ENCODE measurements at places on chromosomes 12 and 14. TPM values are rescaled to one million over a fixed set of nuclear protein-coding genes. Genes with fewer than 3 reads are reported as not detected.

Gene TMEM30B
- polyA plus RNA-seq = 22.4 TPM

Gene UNC79
- polyA plus RNA-seq = 0.57 TPM

Gene DCN
- polyA plus RNA-seq = 1,997 TPM

Gene PIK3C2G
- 13.4 TPM for polyA plus RNA-seq

DNA sequence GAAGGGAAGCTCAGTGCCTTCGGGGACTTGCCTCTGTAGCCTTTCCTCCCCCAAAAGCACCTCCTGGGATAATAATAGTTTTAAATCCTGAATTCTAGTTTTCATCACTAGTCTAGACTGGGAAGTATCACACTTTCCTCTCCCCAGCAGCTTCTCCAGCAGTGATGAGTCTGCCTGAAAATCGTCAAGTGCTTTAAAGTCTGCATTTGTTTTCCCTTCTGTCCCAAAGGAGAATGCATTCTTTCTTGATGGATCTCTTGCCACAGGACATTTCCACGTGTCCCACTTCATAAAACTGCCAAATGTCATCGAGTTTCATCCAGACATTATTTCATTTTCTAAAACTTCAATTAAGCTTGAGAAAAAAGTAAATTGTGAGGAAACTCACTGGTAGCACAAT lies 15.0 kb downstream of the CSRP2 start:
- no peak for DNase-seq

Gene GPR65
- 0.70 TPM for polyA plus RNA-seq

Gene STON2
- 8.5 TPM for polyA plus RNA-seq

Gene MED6
- polyA plus RNA-seq = 32.2 TPM

DNA sequence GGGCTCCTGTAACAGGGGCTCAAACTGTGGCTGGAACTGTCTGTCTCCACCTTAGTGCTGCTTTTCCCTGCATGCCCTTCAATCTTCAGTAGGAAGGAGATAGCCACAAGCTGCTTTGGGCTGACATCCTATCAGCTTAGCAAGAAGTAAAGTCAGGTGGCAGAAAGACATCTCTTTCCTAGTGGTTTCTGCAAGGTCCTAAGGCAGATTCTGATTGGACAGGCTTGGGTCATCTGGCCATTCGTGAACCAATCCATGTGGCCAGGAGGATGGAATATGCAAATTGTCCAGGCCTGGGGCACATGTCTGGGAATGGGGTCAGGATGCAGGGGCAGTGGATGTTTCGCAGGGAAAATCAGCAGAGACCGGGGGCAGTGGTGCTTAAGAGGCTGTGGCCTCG lies 5.2 kb downstream of the RITA1 start:
- no peak for DNase-seq

DNA sequence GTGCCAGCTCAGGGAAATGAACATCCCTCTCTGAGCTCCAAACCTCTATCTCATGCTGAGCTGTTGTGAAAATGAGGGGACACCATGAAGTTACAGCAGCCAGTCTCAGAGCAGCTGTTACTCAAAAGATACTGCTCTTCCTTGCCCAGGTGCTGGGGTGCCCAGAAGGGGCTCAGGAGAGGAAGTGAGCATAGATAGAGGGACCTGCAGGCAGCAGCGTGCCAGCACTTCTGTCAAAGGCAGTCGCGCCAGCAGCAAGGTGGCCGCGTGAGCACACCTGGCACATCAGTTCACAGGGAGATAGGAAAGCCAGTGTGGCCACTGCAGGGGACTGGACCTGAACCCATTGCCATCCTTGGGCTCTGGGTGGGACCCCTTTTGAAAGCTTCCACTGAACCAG lies 27.8 kb downstream of the C14orf132 start:
- DNase-seq = no peak

- DNase-seq = no peak
Observed at GRCh38 chr12:104546575-104546974, 89.8 kb downstream of the CHST11 start.

DNA sequence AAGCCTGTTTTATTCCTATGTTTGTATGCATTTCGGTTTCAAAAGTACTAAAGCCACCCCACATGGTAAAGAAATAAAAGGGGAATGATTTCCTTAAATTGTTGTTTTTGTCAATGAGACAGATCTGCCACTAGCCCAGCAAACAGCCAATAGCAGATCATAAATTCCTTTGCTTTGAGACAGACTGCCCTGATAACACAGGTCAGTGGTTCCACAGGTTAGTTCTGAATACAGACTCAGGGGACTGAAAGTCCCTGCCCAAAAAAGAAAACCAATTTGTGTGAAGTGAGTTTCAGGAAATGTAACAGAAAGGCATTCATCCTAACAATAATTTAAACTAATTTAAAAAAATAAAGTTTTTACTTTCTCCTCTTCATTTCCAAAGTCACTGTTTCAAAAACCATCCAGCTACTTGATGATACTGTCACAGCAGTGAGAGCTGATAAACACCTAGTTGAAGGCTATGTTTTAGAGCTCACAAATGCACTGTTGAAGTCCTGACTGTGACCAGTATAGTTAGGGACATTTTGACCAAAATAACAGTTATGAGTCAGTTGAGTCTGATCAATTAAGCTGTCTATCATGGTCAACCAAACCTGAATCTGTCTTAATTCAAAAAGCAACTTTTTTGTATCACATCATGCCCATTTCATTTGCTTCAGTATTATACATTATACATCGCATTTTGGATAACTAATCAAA lies 77.7 kb downstream of the LGR5 start:
- DNase-seq = no peak

DNA sequence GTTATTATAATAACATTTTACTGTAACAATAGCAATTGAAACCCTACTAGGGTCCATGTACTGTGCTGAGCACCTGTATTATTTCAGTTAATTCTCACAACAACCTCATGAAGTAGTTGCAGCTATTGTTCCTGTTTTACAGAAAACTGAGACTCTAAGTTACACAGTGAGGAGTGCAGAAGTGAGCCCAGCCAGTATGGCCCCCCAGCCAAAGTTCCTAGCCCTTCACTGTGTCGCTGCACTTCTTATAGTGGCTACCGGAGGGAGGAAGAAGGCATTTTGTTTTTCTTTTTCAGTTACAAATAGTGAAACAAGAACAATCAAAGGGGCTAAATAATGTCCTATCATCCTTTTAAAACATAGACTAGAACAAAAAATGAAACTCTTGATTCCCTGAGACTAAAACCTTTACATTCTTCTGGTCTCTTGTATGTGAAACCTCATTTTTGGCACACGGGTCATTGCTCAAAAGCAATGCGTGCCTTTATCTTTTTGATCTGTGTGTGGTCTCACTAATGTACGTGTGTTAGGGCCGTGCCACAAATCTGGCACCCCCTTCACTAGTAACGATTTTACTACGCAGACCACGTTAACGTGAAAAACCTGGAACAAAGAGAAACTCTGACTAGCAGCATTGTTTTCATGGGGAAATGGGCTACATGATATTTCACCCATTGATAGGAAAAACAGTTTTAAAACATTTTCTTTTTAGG lies 88.7 kb downstream of the LLPH start:
- no peak for DNase-seq

DNA sequence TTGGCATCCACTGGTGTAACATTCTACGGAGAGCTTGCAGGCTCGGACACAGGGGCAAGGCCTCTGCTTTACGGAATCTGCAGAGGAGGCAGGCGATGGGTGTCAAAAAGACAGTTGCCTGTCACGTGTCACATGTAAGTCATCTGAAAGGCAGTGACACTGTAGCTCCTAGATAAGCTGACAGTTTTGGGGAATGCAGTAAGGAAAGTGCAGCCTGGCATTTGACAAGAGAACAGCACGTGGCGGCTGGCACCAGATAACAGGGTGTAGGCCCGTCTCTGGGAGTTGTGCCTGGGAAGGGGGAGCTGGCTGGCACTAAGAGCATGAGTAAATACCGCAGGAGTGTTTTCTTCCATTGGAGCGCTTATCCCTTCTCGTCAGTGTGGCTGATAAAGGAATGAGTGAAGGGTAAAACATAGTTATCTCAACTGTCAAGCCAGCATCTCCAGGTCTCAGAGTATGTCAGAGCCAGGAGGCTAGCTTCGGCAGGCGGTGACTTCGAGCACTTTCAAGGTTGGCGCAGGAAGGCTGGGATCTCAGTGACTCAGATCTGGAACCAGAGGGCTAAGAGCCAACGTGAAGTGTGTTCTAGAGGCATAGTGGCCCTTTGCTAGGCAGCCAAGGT lies 26.1 kb downstream of the ADCK1 start:
- DNase-seq = no peak

DNA sequence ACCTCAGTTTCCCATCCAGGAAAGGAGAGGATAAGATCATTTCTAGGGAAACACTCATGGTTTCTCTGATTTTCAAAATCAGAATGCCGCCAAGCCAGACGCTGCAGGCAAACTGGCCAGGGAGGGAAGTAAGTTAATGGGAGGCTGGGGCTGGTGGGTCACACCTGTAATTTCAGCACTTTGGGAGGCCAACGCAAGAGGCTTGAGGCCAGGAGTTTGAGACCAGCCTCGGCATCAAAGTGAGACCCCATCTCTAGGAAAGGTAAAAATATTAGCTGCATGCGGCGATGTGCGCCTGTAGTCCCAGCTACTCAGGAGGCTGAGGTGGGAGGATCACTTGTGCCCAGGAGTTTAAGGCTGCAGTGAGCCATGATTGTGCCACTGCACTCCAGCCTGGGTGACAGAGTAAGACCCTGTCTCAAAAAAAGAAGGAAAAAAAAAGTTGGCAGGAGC lies 587 bp downstream of the SELPLG start:
- DNase-seq = no peak

DNA sequence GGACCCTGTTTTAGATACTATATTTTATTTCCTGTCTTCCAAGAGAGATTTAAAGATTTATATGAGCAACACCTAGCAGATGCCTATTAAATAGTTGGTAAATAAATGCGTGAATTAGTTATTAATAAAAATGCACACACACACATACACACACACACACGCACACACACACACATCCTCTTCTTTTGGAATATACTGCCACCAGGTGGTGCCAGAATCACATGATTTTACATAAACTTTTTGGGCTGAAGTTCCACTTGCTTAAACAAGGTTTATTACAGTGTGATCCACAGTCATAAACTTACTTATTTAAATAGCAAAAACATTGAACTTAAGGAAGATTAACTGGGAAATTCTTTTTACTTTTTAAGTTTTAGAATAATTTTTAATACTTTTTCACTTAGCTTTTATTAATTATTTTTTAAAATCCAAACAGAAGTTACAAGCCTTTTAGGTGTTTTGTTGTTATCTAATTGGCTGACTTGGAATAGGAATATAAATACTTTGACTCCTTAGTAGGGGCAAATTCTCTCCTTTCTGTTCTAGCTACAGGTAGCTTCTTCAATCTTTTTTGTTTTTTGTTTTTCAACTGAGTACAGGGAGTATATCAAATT lies 17.5 kb downstream of the RAD51B start:
- peak; percentile 69 for DNase-seq

DNA sequence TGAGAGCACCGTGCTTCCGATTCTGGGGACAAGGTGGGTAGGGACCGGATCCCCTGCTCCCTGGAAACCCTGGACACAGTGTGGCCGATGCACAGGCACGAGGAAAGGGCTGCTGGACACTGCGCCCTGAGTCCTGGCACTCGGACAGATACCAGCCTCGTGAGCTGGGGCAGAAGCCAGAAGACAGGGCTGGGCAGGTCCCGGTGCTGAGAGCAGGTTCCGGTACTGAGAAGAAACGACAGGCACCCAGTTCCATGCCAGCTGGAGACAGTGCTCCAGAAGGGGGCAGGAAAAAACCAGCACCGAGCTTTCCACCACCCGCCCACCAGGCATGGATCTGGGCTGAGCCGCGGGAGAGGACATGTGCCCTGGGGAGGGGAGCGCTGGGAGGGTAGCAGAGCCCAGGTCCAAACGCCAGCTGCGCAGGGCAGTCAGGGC lies 6.5 kb downstream of the XRCC3 start:
- no peak for DNase-seq

DNA sequence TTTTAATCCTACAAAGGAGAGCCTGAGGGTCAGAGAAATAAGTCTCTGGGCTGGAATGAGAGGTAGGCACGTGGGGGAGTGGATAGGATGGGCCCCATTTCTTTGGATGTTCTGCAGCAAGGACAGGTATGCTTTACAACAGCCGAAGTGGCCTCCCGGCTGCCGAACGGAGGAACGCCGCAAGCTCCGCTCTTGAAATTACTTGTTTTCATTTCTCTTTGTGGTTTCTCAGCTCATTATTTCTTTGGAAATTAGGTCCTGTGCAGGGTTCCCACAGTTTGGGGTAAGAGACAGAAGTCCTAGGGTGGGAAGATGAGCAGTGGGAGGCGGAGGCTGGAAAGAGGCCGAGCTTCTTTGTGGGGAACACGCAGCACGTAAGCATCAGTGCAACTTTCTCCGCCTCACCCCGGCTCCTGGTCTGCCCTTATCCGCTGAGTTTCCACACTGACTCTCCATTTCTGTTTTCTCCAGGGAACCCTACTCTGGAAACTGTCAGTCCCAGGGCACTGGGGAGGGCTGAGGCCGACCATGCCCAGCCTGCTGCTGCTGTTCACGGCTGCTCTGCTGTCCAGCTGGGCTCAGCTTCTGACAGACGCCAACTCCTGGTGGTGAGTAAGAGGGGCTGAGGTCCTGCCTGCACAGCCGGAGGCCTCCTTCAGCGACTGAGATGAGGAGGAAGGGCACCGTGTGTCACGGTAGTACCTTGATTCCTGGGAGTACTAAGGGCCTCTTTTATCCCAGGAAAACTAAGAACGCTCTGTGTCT lies 2.0 kb downstream of the WNT5B start:
- DNase-seq = no peak

DNA sequence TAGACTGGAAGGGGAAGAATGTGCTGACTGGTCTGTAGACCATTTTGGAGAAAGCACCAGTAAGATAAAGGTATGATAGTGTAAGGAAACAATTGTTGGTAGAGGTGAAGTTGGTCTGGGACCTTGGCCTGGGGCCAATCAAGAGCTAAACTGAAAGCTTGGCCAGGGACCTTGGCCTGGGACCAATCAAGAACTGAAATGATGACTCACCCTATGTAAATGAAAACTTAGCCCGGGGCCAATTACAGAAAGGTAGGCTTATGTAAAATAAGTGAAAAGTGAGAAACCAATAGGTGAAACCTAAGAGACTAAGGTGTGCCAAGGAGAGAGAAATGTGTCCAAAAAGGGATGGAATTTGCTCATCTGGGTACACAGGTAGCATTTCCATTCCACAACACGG lies 776.0 kb downstream of the C12orf50 start:
- DNase-seq = no peak

DNA sequence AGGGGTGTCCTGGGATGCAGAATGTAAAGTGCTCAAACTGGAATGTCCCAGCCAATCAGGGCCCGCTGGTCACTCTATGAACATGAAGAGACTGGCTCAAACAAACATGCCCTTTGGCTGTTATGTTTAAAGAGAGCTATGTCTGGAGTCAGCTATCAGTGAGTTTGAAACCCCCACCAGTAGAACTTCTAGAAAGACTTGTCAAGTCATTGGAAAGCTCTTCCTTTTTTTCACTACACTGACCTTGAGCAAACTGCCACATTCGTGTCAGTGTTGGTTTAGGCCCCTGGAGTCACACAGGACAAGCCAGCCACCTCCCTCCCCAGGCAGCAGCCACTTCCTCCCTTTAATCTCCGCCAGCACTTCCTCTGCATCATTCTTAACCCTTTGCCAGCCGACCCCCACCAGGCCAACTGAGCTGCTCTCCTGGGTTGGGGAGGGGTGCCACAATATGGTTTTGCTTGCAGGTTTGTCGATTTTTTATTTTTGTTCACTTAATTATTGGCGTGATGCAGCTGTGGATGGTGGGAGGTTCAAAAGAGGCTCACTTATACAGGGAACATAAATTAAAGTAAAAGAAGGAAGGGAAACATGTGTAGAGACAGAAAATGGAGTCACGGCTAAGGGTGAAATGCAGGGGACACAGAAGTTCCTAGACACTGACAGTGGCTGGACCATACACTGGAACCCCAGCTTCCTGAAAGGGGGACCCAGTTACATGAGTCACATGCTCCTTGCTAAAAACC lies 25.3 kb downstream of the CMKLR1 start:
- no peak for DNase-seq
